Activated CD4-positive, alpha-beta T cell treated with anti-CD3 and anti-CD28 coated beads, Interleukin-2, amount 50 U/mL, for 16 hours (primary cell): ENCODE measurements at places on chromosomes 3 and 15.

DNA sequence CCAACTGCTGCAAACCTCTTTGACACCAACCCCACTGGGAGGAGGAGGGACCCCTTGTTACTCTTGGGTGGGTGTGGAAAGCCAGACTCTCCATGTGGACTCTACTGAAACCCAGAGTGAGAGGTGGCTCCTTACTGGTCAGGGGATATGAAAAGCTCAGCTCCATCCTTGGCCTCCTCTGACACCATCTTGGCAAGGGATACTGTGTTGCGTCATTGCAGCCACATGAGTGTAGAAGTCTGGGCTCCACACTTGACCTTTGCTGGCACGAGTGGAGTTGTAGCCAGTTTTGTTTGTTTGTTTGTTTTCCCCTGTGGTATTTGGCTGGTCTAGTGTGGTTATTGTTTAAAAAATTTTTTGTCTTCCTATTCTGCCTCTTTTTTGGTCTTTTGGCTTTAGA lies 289.1 kb downstream of the GAP43 start:
- DNase-seq, result no peak

GRCh38 chr3:108835101-108835500 lies 12.5 kb downstream of the TRAT1 start:
- DNase-seq, result peak; percentile 88

- DNase-seq, result no peak
Measured at GRCh38 chr3:37945807-37946530, 44.6 kb upstream of the VILL start.

DNA sequence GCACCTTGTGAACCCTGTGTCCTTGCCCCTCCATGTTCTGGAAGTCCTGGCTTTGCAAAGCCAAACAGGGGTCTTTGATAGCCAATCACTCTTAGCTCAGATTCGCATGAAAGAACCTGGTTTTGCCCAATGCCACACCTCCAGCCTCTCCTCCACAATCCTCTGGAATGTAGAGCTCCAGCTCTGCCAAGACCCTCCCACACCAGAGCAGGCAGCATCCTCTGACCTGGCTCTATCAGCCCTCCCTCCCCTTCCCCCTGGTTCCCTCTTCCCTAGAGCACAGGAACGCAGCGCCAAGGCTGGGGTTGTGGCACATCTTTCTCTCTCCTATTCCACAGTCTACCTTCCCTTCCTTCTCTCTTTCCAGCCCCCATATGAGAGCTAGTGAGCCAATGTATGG lies 133.3 kb downstream of the RPLP1 start:
- DNase-seq, result no peak

DNA sequence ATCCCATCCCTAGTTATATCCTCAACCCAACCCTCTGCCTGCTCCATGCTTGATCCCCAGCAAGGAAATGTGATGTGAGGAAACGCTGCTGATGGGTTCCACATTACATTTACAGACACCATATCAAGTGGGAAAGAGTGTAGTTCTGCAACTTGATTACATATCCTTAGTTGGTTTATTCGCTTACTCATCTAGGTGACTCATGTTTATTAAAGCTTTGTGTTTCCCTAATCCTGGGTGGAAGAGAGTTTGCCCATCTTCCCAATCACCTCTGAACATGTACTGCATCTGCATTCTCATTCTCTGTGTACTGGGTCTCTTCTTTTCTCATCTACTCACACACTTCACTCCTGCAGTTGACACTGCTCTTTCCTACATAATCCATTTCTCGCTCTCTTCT lies 91.7 kb upstream of the PDZRN3 start:
- DNase-seq, result no peak

GRCh38 chr3:178454726-178455125 lies 81.5 kb upstream of the KCNMB2 start:
- no peak for DNase-seq
